Activated naive CD4-positive, alpha-beta T cell treated with anti-CD3 and anti-CD28 coated beads, Interleukin-2, amount 50 U/mL, for 16 hours (primary cell): ENCODE measurements at places on chromosomes 4 and X.

DNA sequence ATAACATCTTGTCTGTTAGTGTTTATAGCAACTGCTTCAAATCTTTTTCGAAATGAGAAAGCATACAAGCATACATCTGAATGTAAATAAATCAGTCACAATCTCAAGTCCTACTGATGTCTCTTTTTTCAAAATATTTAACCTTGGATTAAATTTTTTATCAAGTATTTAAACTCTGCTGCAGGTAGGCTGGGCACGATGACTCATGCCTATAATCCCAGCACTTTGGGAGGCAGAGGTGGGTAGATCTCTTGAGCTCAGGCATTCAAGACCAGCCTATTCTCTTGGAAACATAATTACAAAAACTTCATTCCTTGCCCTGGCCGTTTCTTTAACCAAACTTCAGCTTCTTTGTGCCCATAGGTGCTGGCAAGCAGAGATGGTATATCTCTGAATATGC is 540.3 kb upstream of the GALNT7 start:
- no peak for DNase-seq

- no peak for DNase-seq
These were observed 208.9 kb upstream of the ARHGEF9 start for GRCh38 chrX:63993936-63994335.

DNA sequence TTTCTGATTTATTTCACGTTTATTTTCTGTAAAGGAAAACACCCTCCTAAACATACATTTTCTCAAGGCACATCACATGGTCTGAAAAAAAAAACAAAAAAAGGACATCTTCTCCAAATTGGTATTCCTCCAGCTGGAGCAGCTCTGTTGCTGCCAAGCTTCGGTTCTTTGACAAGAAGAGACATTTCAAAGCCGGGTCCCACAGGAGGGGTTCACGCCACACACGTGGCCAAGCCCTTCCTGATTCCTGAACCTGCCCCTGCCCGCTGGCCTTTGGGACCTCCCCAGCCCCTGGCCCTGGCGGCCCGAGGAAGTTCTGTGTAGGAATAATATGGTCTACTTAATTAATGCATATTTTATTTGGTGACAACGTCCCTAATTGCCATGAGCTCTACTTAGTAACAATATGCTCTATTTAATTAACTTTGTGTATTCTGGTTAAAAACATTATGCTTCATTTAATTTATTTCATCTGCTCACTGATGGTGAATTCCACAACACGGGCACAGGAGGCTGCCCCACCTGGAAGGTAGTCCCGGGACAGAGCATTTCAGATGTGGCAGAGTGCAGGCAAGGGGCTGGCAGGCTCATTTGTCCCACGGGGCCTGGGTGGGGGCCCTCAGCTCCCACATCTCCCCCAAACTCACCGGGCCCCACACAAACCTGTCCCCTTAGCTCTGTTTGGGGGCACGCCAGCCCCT is 5.4 kb upstream of the RGS12 start:
- DNase-seq = no peak

DNA sequence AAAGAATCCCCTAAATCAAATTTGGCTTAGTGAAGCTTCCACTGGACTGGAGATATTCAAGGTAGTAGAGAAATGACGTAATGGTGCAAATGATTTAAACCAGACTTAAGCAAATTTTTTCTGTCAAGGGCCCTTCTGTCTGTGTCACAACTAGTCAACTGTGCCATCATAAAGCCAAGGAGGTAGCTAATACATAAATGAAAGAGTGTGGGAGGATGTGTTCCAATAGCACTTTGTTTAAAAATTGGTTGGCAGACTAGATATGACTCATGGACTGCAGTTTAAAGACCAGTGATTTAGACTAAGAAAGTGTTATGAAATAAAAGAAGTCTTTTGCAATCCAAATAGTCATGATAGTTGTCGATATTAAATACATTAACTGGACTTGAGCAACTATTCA is 24.3 kb upstream of the TEX13C start:
- no peak for DNase-seq

DNA sequence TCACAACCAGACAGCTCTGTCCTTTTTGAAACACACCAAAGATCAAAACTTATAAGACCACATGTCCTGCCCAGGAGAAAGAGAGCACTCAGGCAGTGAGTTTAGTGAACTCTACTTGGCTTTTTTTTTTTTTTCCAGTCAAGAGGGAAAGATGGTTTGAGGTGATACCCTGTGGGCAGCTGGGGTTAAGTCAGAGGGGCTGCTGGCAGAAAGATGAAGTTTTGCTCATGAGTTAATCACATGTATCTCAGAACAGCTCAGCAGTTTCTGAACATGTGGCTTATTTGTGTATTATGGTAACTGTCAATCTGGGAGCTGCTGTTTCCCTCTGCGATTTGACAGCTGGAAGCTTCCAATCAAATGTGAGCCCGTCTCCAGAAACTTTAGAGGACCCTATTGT is 56.4 kb upstream of the MAP3K15 start:
- DNase-seq = no peak

GRCh38 chr4:17447675-17448298 is 64.1 kb downstream of the QDPR start:
- peak; percentile 47 for DNase-seq

DNA sequence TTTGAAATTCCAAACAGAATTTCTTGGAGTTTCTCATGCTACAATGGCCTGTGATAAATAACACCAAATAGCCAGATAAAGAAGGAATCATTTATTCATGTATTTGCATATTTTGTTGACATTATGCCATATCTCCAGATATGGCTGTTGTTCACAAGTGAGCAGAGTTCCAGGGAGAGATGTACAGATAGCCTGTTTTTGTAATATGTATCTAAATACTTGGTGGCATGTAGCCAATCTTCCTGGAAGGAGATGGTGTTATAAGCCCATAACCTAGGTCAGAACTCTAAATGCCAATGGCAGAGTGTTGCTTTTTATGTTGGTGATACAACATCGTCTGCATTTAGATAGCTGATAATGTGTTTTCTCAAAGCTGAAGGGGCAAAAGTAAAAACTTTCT is 292.2 kb downstream of the FBXO8 start:
- no peak for DNase-seq

- no peak for DNase-seq
These were observed 34.9 kb upstream of the USP9X start for GRCh38 chrX:41050359-41050758.

GRCh38 chr4:67288964-67289363 is 256.3 kb downstream of the CENPC start:
- no peak for DNase-seq

DNA sequence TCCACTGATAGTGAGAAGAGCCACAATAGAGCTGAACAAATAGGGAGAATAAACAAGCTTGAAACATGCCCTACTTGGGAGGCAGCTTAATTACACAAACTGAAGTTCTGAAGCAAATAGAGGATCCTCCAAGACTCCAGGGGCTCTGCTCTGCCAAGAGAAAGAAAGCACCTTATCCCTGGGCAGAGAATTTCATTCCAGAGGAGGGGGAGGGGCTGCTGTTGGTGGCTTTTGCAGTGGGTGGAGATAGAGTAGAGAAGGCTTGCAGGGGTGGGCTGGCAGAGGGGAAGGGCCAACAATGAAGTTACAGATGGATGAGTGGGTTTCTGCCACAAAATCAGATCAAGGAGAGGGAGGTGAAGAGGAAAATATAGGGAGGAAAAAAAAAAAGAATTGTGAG is 1.0 kb upstream of the LPAR4 start:
- DNase-seq = no peak

DNA sequence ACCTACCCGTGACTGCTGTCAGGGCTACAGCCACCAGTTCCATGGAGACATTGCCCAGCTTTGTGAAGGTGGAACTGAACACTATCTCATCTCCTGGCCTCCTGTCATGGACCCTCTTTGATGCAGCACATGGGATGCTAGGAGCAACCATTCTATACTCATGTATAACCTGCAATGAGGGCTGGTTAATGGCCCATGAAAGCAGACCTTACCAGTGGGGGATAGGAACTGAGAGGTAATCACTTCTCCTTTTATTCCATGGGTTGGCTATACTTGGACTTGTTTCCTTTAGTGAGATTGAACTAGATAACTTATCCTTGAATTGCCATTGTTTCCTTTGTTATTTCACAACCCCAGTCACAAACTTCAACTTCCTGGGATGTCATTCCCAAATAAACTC is 310.6 kb downstream of the BMPR1B start:
- no peak for DNase-seq

DNA sequence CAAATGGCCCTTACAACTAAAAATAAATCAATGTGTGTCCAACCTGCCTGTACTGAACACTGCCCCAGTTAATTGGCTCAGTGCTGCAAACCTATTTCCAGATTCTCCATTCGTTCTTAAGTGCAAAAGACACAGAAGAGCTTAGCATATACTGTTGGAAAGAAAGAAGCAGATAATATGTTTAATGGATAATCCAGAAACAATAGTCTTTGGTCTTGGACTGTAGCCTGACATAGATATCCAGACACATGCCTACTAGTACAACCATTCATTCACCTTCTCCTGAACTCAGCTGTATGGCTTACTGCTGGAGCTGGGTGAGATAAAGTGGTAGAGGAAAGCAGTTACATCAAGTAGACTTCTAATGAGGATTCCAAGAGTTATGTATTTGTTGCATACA is 77.0 kb downstream of the LUZP4 start:
- no peak for DNase-seq

DNA sequence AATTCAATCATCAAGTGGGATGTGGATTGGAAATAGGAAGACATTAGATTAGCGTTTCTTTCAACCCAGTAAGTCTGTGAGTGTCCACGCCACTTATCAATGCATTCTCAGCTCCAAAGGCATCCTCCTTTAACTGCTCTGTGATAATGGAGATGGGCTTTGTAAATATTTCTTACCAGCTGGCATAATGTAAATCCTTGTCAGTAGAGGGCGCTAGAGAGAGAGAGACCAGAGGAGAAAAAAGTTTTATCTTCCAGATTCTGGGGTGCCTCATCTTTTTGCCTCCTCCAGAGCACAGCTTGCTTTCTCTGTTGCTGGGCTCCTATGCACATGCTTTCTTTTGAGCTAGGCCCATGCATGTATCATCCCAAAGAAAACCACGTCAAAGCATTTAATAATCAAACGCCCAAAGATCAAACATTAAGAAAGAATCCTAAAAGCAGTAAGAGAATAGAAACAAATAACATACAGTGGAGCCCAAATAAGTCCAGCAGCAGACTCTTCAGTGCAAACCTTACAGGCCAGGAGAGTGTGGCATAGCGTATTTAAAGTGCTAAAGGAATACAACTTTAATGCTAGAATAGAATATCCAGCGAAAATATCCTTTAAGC is 9.6 kb upstream of the MTMR1 start:
- no peak for DNase-seq

DNA sequence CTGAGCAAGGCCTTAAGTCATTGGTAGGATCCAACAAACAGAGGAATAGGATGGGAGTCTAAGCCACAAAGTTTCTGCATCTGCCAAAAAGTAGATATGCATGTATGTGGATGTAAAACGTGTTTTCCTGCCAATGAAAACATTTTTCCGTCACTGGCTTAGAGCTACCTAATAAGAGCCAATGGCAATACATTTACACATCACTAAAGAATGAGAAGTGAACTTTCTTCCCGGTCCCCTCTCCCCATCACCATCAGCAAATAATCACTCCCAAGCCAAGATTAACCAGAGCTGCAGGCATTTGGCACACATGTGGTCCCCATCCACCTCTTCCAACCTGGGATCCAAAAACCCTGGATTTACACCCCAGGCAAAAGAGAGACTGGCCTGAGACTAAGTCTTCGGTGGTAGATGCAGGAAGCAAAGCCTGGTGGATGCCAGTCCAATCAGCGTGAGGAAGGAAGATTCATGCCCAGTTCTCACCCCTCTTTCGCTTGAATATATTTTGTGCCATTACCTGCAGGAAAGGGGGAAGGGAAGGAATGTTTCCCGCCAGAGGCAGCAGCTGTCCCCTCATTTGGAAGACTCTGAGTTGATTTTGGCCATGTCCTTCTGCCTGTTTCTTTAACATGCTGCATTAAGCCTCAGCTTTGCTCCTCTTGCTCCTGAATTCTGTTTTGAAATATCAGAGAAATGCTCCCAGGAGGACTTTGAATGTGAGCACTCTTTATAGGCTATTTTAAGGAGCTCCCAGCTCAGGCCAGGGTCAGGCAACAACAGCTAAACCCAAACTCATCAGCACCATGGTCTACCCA is 131.4 kb downstream of the CHIC2 start:
- DNase-seq = no peak

DNA sequence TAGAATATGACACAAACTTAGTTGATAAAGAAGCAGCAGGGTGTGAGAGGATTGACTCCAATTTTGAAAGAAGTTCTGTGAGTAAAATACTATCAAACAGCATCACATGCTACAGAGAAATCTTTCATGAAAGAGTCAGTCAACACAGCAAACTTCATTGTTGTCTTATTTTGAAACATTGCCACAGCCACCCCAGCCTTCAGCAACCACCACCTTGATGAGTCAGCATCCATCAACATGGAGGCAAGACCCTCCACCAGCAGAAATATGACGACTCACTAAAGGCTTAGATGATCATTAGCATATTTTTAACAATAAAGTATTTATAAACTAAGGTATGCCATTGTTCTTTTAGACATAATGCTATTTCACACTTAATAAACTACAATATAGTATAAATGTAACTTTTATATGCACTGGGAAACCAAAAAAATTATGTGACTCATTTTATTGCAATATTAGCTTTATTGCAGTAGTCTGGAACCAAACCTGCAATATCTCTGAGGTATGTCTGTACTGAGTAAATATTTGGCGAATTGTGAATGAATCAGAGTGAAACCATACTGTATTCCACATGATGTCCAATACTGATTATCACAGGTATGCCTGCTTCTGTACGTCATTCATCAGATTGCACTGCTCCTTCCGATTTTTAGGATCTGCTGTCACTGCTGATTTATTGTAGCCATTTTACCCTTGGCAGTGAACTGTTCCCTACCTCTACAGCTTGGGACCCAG is 11.6 kb downstream of the FRMPD4 start:
- DNase-seq = no peak

- no peak for DNase-seq
These were observed 73.4 kb downstream of the NBDY start for GRCh38 chrX:56802428-56802827.

DNA sequence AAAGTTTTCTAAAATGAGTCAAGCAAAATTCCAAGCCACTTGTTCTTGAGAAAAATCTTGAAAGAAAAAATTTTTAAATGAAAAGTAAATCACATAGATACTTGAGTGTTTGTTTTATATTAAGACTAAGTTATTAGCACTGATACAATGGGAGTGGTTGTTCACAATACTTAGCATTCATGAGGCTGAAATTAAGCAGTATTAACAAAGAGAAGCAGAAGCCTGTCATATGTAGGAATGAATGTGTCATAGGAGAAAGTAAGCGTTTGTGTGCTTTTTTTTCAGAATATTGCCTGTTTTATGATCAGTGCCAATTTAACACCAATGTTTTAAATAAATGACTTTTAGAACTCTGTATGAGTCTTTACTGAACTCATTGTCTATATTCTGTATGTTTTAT is 37.6 kb downstream of the PLS3 start:
- no peak for DNase-seq

- no peak for DNase-seq
These were observed 37.7 kb upstream of the MAGEB18 start for GRCh38 chrX:26100421-26100920.

DNA sequence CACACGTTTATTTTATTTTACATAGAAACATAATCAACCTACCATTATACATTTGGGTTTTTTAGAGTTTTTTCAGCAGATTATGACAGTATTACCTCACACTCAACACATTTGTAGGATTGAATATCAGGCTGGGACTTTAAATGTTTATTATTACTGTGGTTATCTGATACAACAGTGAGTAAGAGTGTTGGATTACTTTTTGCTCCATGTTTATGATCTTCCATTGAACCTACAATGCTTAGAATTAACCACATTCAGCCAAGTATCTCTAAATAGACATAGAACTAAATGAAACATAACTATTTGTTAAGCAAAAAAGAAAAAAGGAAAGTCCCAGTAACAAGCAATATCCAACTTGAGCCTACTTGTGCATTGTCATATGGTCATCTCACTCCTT is 607.4 kb upstream of the PITX2 start:
- DNase-seq = no peak
